ENCODE measurements at places on chromosomes 2 and 18. TPM values are rescaled to one million over a fixed set of nuclear protein-coding genes. Genes with fewer than 3 reads are reported as not detected.

Gene ESPNL
- 0.60 TPM for total RNA-seq

Gene MC4R
- not detected for total RNA-seq

Gene CD8B2
- total RNA-seq = not detected

Gene ARMC9
- total RNA-seq = 42.7 TPM

Measured in bronchial smooth muscle cell (primary cell).